ENCODE measurements at places on chromosomes 2 and 18.

- no peak for DNase-seq
Measured at GRCh38 chr2:240598311-240598911, 11.9 kb downstream of the CAPN10 start.

- DNase-seq = peak; percentile 11
Measured at GRCh38 chr2:71190656-71191569, 36.0 kb downstream of the PAIP2B start.

DNA sequence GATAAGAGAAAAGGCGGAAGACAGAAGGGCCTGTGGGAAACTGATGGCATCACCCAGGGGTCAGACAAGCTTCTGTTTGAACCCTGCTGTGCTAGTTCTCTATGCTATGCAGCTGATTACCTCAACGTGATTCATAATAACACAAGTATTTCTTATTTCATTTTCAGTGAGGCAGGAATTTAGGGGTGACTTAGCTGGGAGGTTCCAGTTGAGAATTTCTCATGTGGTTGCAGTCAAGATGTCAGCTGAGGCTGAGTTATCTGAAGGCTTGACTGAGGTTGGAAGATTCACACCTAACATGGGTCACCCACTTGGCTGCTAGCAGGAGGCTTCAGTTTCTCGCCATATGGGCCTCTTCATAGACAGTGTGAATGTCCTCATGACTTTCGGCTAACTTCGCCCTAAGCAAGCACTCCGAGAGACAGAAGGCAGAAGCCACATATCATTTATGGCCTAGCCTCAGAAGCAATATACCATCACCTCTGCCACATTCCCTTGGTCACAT, 34.0 kb upstream of the TMEM131 start:
- DNase-seq = no peak

- no peak for DNase-seq
Measured at GRCh38 chr2:177464549-177464948, 72.0 kb downstream of the AGPS start.

GRCh38 chr2:48691935-48692691, 63.4 kb downstream of the LHCGR start:
- DNase-seq = no peak

GRCh38 chr18:55235094-55235461, 275.8 kb upstream of the CCDC68 start:
- no peak for DNase-seq

- no peak for DNase-seq
Measured at GRCh38 chr2:99468155-99468554, 21.7 kb downstream of the REV1 start.

GRCh38 chr2:159227467-159227866, 59.0 kb downstream of the WDSUB1 start:
- DNase-seq = no peak

DNA sequence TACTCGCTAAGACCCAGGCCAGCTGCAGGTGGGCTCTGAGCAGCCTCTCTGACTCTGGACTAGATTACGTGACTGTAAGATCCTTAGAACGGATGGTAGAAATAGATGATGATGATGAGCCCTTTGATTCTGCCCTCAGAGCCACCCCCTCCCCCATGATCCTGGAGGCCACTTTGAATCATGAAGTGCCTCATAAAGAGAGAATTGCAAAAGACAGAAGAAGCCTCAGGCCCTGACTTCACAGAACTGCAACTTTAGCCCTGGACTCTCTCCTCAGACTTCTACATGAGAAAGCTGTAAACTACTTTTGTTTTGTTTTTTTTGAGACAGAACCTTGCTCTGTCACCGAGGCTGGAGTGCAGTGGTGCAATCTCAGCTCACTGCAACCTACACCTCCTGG, 15.4 kb upstream of the TET3 start:
- no peak for DNase-seq

DNA sequence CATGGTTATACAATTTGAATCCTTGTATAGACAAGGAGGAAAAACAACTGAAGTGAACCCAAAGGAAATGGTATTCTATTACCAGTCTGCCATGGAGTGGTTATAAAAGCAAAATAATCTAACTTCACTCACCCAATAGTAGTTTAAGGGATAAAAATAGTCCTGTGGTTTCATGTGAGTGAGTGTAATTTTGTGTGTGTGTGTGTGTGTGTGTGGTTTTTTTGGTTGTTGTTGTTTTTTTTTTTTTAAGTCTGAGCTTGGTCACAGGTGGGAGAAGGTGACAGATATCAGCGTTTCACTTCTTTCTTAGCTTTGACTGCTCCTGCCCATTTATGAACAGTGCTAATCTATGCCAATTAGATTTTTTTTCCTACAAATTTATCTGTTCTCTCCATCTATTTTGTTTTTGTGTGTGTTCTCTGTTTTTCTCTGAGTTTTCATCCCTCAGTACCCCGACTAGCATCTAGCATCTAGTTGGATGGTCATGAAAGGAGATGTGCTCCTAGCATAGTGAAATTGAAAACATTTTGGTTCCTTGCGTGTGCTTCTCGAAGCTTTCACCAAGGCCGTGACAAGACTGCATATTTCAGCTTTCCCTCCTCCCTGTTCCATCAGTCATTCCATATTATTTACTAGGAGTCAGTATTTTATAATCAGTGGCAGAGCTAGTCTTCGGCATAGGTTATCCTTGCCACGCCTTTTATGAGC, 200.1 kb upstream of the DTNA start:
- no peak for DNase-seq

- DNase-seq = no peak
Measured at GRCh38 chr2:224908818-224909217, 133.4 kb downstream of the DOCK10 start.

DNA sequence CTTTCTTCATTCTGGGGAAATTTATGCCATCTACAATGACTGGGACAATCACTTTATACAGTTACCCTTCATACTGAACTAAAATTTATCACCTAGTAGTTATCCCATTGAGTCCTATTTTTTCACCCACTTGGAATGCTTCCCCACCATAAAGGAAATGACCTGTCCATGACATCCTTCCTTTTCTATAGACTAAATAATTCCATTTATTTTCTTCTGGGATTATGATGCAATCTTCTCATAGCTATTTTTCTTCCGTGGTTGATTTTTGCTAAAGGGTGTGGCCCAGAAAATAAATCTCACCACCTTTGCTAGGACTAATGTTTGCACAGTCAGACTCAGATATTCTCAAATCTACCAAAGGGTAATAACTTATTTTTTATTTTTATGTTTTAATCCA, 186.1 kb upstream of the NRXN1 start:
- DNase-seq = no peak

GRCh38 chr2:237797253-237797652, 1.3 kb upstream of the RBM44 start:
- no peak for DNase-seq

GRCh38 chr2:226159875-226160479, 639.6 kb downstream of the IRS1 start:
- DNase-seq = no peak

GRCh38 chr2:65666156-65666725, 233.8 kb upstream of the SPRED2 start:
- DNase-seq = peak; percentile 63

GRCh38 chr2:118224895-118225311, 136.6 kb downstream of the INSIG2 start:
- DNase-seq = no peak

DNA sequence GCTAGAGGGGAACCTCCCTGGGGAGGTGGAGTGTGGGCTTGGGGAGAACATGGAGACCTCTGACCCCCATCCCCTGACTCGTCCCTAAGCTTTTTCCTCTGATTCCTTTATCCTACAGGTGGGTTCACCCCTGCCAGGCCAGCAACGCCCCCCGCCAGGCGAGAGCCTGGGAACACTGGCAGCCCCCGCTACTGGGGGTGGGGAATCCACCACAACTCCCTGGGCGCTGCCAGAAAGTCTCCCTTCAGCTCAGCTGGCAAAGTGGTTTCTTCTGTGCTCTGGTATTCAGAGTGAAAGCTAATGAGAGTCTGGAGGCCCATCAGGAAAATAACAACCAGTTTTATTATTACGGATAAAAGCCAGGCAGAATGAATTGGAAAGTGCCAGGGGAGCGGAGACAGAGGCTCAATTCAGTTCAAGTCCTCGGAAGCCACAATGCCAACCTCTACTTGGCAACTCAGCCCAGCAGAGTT, 2.8 kb downstream of the DIPK1C start:
- no peak for DNase-seq

DNA sequence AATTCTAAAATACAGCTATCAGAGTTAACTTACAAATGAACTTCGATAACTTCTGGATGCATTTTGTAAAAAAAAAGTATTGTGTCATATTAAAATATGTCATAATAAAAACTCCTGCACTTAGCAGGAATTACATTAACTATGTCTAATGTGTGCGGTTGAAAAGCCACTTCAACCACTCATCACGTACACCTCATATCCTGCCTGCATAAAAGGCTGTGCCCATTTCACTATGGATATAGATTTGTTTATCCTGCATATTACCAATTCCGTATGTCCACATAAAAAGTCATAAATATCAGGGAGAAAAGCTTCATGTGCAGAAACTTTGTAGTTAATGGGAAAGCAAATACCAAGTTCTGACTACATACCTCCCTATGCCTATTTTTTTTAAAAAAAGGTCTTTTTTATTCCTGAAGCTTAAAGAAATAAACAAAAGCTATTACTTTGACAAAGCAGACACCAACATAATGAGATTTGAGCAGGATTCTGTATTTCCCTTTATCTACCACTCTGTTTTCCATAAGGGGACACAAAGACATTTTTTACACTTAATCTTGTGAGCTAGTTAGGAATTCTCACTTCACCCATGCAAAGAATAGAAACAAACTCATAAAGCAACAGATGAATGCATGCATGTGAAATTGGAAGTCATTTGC, 96.1 kb downstream of the PPP1R1C start:
- no peak for DNase-seq

DNA sequence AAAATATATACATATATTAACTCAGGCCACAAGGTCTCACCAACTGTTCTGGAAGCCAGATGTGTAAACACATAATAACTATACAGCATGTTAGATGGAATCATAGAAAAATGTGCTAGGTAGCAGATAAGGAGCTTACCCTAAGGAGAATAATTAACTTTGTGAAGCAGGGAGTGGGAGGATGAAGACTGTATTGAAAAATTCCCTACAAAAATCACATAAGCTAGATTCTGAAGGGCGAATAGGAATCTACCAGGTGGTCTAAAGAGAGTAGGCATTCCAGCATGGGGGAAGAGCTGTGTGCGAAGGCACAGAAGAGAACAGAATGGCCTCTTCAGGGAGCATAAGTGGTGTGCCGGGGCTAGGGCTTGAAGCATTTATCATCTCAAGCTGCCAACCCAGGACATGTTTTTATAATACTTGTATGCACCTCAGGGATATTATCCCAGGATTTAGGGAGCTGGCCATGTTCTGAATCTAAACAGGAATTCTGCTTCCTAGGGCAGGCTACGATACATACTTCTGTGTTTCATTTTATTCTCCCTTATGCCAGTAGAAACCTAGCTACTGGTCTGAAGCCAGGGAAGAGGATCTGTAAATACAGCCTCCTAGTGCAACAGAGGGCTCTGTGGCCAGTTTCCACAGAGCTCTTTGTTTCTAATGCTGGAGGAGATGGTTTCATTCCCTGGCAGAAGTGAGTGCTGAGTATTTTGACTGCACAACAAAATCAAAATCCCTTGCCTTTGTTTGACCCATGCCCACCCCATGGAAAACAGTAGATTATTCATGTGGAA, 56.7 kb downstream of the NEMP2 start:
- DNase-seq = no peak

- no peak for DNase-seq
Measured at GRCh38 chr2:186909095-186909494, 60.1 kb upstream of the ZSWIM2 start.

GRCh38 chr2:1708476-1709334, 35.6 kb downstream of the PXDN start:
- no peak for DNase-seq

DNA sequence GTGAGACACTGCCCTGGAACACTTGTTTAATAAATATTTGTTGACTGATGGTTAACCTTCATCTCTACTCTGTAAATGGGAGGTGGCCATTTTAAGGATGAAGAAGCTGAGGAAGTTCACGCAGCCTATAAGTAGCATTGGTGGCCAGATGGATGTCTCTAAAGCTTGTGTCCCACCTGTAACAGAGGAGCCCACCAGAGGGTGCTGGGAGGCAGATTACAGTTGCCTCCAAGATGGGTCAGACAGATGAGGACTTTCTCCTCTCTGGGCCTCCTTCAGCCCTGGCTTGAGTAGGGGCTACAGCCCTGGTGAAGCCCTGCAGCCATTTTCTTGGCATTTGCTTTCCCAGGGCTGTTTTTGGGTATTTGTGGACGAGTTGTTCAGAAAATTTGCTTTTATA, 45.0 kb upstream of the MCFD2 start:
- DNase-seq = no peak

GRCh38 chr2:98573426-98573825, 34.9 kb downstream of the COA5 start:
- DNase-seq = no peak

- DNase-seq = no peak
Measured at GRCh38 chr18:50311650-50312049, 24.2 kb upstream of the CXXC1 start.

DNA sequence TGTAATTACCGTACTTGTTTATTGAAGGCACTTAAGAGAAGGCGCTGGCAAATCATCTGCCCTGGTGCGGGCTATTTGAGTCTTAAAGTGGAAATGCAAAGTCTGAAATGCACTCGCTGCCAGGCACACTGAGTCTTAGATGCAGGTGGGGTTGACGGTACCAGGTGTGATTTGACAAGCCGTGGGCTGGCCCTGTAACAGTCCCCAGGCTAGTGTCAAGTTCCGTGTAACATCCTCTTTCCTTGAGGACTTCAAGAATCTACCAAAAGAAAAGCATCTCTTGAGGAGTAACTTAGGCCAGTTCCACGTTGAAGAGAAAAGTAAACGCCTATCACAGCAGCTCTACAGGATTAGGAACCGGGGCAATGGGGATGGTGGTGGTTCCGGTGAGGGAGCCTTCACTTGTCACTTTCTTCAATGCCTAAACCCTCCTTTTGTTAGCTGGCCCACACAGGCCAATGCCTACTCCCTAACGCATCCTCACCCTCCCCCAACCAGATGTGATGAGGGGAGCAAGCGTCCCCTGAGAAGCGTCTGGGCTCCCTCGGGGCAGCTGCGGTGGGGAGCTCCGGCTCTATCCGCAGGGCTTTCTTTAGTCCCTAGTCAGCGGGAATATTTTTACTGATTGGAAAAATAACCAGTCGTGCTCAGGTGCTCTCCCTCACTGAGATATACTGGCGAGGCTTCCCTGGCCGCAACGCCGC, 1.5 kb upstream of the UGP2 start:
- DNase-seq = peak; percentile 7

DNA sequence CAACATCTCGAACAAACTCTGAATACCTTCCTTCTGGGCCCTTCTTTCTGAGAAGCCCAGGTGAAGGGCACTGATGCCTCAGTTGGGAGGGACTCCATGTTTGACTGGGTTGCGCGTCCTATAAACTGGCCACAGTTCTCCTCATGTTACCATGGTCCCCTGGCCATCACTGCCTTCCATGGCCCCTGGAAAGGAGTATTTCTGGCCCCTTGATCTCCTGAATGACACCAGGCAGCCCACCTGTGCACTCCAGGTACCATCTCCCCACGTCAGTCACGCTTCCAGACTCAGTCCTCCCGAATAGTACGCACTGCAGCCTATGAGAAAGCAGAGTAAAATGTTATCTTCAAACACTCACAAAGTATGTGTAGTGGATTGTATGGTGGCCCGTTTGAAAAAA, 73.9 kb downstream of the ACKR3 start:
- no peak for DNase-seq

Data from AG08396 (cell line).